ENCODE measurements at places on chromosomes 6 and 20. TPM values are rescaled to one million over a fixed set of nuclear protein-coding genes. Genes with fewer than 3 reads are reported as not detected.

The PRR3 gene
- 3.6 TPM for total RNA-seq

The HEY2 gene
- not detected for total RNA-seq

The TRIM31 gene
- total RNA-seq: not detected

The PLCB4 gene
- 2.1 TPM for total RNA-seq

The CLVS2 gene
- total RNA-seq: 0.12 TPM

The FRK gene
- 0.33 TPM for total RNA-seq

The PSMB1 gene
- total RNA-seq: 409 TPM

The TMEM244 gene
- 0.66 TPM for total RNA-seq

The CCN6 gene
- not detected for total RNA-seq

The MEP1A gene
- not detected for total RNA-seq

The OXT gene
- not detected for total RNA-seq

The OR2H1 gene
- total RNA-seq: not detected

The GJA10 gene
- total RNA-seq: not detected

The CENPB gene
- total RNA-seq: 150 TPM

The TREML1 gene
- not detected for total RNA-seq

The TBXT gene
- not detected for total RNA-seq

The CST5 gene
- total RNA-seq: not detected

The TGM2 gene
- 221 TPM for total RNA-seq

The HLA-DQA1 gene
- not detected for total RNA-seq

The NQO2 gene
- 36.1 TPM for total RNA-seq

The CEP85L gene
- total RNA-seq: 20.4 TPM

The C6orf15 gene
- not detected for total RNA-seq

The UBE3D gene
- 7.1 TPM for total RNA-seq

The HAO1 gene
- not detected for total RNA-seq

The SPATA25 gene
- total RNA-seq: 1.5 TPM

The VPS52 gene
- 35.6 TPM for total RNA-seq

The OOEP gene
- not detected for total RNA-seq

The AKAP12 gene
- total RNA-seq: 114 TPM

The KCNK17 gene
- total RNA-seq: not detected

The SEMG1 gene
- total RNA-seq: not detected

The CDC5L gene
- total RNA-seq: 25.7 TPM

The PTCRA gene
- total RNA-seq: not detected

The VIP gene
- not detected for total RNA-seq

The NKX2-2 gene
- total RNA-seq: not detected

The DLK2 gene
- 0.66 TPM for total RNA-seq

The LY6G5B gene
- total RNA-seq: 3.4 TPM

The CNR1 gene
- total RNA-seq: not detected
